Neural crest cell (in vitro differentiated cells): ENCODE measurements at places on chromosomes 11 and 22. TPM values are rescaled to one million over a fixed set of nuclear protein-coding genes. Genes with fewer than 3 reads are reported as not detected.
A peak's percentile ranks its signal among the peaks of the same experiment; 100 is the strongest.

GRCh38 chr22:30921108-30921507 lies 47.5 kb downstream of the MORC2 start:
- DNase-seq = no peak
- H3K4me3 ChIP-seq = no peak overlapping the region
- H3K27me3 ChIP-seq = no peaks in the 10 kb centered on the region
- peaks cover 9% of the 10 kb centered on the region for H3K4me1 ChIP-seq

DNA sequence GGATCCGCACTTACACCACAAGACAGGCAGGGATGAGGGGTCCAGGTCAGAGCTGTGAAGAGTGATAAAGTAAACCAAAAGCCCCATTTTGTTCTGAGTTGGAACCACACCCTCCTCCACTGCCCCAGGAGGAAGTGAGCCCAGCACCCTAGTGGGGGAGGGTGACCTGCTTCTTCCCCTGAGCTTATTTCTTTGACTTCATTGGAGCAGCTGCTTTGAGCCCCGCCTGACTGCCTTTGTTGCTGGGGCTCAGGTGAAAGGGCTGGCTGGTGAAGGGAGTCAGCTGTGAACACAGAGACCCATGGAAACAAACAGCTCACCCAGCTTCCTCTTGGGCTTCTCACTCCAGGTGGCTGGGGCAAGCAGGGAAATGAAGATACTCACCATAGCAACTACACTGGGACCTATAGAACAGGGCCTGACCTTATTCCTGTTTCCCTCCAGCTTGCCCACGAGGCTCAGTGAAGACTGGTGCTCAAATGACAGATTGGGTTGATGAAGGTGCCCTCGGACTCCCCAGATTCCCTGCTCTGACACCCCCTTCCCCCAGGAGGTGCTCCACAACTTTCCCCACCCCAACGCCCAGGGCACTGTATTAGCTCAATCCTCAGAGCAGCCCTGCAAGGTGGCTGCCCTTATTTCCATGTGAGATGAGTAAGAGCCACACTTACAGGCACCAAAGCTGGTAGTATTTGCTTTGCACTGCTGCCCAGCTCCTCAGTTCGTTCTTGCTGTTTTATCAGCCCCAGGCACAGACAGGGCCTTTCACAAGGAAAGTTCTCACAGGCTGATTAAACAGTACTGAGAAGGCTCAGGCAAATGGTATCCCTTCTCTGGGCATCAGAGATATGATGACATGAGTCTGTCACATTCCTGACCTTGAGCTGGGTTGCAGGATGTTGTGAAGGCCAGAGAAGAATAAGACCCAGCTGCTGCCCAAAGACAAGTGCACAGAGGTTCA lies 2.4 kb downstream of the UCP2 start:
- H3K36me3 ChIP-seq = peaks cover 21% of the 10 kb centered on the region
- peaks cover 43% of the 10 kb centered on the region for H3K4me1 ChIP-seq
- no peaks in the 10 kb centered on the region for H3K27me3 ChIP-seq
- H3K4me3 ChIP-seq = peak overlapping the region; percentile 94
- no peak overlapping the region for H3K27ac ChIP-seq
- no peak for DNase-seq

GRCh38 chr22:44088976-44089570 lies 65.0 kb downstream of the PARVB start:
- H3K36me3 ChIP-seq = peaks cover 3% of the 10 kb centered on the region
- DNase-seq = no peak
- no peaks in the 10 kb centered on the region for H3K27me3 ChIP-seq
- H3K4me1 ChIP-seq = peaks cover 21% of the 10 kb centered on the region
- H3K27ac ChIP-seq = no peak overlapping the region
- H3K4me3 ChIP-seq = no peak overlapping the region

DNA sequence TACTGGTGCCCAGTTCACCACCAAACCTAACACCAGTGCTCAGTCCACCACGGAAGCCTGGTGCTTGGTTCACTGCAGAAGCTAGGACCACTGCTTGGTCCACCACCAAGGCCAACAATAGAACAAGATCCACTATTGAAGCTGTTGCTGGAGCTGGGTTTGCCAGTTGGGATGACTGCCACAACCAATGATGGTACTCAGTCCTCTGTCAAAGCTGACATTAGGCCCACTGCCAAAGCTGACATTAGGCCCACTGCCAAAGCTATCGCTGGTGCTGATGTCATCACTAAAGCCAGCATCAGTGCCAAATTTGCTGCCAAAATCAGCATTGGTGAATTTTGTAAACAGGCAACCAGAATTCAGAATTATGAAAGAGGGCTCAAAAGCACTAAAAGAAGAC lies 1850.2 kb upstream of the RAG2 start:
- no peaks in the 10 kb centered on the region for H3K27me3 ChIP-seq
- no peak overlapping the region for H3K27ac ChIP-seq
- H3K4me3 ChIP-seq = no peak overlapping the region

The PKP3 gene
- 0.42 and 1.7 TPM in 2 replicates for total RNA-seq

GRCh38 chr11:45852712-45853101 lies 5.4 kb downstream of the CRY2 start:
- peaks cover 16% of the 10 kb centered on the region for H3K4me1 ChIP-seq
- no peak overlapping the region for H3K4me3 ChIP-seq
- H3K27ac ChIP-seq = no peak overlapping the region
- no peak for DNase-seq
- H3K36me3 ChIP-seq = no peaks in the 10 kb centered on the region
- no peaks in the 10 kb centered on the region for H3K27me3 ChIP-seq

The ISX gene
- not detected in 2 replicates for total RNA-seq

DNA sequence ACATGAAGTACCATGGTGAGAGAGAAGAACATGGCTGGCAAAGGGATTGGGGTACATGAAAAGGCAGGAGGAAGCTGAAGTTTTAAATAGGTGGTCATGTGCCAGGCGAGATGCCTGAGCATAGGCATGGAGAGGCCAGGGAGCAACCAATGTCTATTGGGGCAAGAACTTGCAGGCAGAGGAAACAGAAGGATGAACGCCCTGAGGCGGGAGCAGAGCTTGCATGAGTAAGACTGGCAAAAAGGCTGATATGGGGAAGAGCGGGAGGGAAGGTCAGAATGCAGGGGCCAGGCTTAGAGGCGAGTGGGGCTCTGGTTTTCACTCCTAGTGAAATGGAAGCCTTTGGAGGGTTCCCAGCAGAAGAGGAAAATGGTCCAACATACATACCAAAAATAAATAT lies 52.5 kb upstream of the VSTM5 start:
- H3K36me3 ChIP-seq = no peaks in the 10 kb centered on the region
- no peak overlapping the region for H3K4me3 ChIP-seq
- H3K27me3 ChIP-seq = peaks cover 13% of the 10 kb centered on the region
- no peaks in the 10 kb centered on the region for H3K4me1 ChIP-seq

DNA sequence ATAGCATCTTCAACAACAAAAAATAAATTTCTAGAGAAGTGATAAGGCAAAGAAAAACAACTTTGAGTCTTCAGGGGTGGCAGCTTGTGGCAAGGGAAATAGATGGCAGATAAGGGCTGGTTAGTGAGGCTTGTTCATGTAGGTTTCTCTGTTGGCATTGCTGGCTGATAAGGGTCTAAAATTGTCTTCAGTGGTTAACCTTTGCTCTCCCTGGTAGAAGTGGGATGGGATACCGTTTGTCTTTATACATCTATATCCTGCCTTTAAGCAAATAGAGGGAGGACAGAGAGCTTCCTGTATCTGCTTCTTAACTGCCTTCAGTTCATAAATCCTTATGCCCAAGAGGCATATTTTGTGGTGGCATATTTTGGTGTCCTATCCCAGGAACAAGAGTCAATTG lies 57.1 kb downstream of the TRAF6 start:
- H3K4me1 ChIP-seq = peaks cover 59% of the 10 kb centered on the region
- H3K4me3 ChIP-seq = no peak overlapping the region
- H3K36me3 ChIP-seq = peaks cover 15% of the 10 kb centered on the region
- H3K27me3 ChIP-seq = no peaks in the 10 kb centered on the region

GRCh38 chr11:47272706-47273105 lies 2.8 kb downstream of the MADD start:
- peak overlapping the region; percentile 37 for H3K27ac ChIP-seq
- H3K36me3 ChIP-seq = peaks cover 5% of the 10 kb centered on the region
- peaks cover 2% of the 10 kb centered on the region for H3K27me3 ChIP-seq
- peaks cover 45% of the 10 kb centered on the region for H3K4me1 ChIP-seq
- no peak for DNase-seq

The DSCAML1 gene
- 0.09 and 0.25 TPM in 2 replicates for total RNA-seq

- no peaks in the 10 kb centered on the region for H3K27me3 ChIP-seq
- H3K36me3 ChIP-seq = no peaks in the 10 kb centered on the region
- no peak overlapping the region for H3K27ac ChIP-seq
- DNase-seq = no peak
- peaks cover 20% of the 10 kb centered on the region for H3K4me1 ChIP-seq
These were observed 25.3 kb downstream of the PPM1F start for GRCh38 chr22:21927174-21927823.

The BARX2 gene
- total RNA-seq = not detected in 2 replicates

DNA sequence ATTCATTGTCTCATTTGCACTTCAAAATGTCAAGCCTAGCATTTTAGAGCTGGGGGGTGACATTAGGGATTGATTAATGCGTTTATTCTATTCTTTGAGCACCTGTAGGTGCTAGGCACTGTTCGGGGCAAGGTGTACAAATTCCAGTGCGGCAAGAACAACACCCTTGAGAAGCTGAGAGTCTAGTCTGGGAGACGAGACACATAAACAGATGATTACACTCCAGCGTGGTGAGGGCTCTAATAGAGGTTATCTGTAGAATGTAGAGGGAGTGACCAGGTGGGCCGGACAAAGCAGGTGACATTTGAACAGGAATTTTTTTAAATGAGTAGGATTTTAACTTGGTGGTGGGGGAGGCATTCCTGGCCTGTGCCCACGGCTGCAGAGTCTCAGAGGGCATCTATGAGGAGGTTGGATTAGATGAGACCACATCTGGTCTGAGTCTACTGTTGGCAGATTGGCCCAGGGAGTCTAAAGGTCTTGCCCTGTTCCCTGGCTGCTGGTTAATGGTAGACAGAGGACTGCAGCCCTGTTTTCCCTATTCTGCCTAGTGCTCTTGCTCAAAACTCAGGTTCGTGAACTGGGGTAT lies 970 bp downstream of the CAT start:
- peaks cover 12% of the 10 kb centered on the region for H3K36me3 ChIP-seq
- H3K4me1 ChIP-seq = peaks cover 24% of the 10 kb centered on the region
- H3K27me3 ChIP-seq = no peaks in the 10 kb centered on the region
- no peak overlapping the region for H3K27ac ChIP-seq

DNA sequence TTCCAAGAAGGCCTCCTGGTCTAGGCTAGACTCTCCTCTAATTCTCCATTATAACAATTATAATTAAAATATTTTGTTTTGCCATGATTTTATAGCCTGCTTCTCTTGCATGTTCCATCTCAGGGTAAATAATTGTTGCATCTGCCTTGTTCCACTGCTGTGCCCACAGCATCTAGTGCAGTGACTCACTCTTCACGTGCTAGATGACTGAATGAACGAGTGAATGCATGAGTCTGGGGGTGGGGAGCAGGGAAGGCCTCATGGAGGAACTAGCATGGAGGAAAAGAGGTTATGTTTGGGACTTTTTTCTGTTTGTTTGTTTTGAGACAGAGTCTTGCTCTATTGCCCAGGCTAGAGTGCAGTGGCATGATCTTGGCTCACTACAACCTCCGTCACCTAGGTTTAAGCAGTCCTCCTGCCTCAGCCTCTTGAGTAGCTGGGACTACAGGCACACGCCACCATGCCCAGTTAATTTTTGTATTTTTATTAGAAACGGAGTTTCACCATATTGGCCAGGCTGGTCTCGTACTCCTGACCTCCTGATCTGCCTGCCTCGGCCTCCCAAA lies 5.2 kb upstream of the OAF start:
- H3K27me3 ChIP-seq = no peaks in the 10 kb centered on the region
- no peaks in the 10 kb centered on the region for H3K36me3 ChIP-seq
- H3K27ac ChIP-seq = no peak overlapping the region

The ARHGAP20 gene
- 0.20 and 0.23 TPM in 2 replicates for total RNA-seq

The APOL3 gene
- not detected in 2 replicates for total RNA-seq

GRCh38 chr11:122101625-122102291 lies 14.3 kb downstream of the BLID start:
- no peak overlapping the region for H3K4me3 ChIP-seq
- H3K36me3 ChIP-seq = no peaks in the 10 kb centered on the region
- H3K27me3 ChIP-seq = peaks cover 29% of the 10 kb centered on the region
- peak; percentile 57 for DNase-seq
- H3K4me1 ChIP-seq = peaks cover 37% of the 10 kb centered on the region

The ADAMTS8 gene
- 0.21 TPM in 1 of 2 replicates, not detected in the other for total RNA-seq

GRCh38 chr22:28620244-28620922 lies 59.3 kb downstream of the TTC28 start:
- H3K27me3 ChIP-seq = no peaks in the 10 kb centered on the region
- no peak for DNase-seq
- peaks cover 4% of the 10 kb centered on the region for H3K36me3 ChIP-seq

DNA sequence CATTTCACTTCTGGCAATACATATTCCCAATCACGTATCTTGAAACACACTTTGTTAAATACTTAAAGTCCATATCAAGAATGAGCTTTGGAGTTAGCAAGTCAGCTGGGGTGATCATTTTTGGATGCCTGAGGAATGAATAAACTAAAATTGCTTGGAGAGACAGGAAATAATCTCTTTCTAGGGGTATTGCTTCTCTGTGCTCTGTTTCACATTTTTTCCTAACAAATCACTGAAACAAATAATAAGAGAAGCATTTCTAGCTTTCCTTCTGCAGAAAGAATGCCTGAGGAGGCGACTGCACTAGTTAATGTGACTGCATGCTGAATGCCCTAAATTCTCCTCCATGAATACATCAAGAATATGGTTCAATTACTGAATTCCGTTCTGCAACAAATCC lies 541.4 kb upstream of the CCDC90B start:
- no peaks in the 10 kb centered on the region for H3K36me3 ChIP-seq
- no peak for DNase-seq
- no peaks in the 10 kb centered on the region for H3K4me1 ChIP-seq
- H3K27me3 ChIP-seq = no peaks in the 10 kb centered on the region
- no peak overlapping the region for H3K27ac ChIP-seq

GRCh38 chr22:30483169-30483568 lies 11.4 kb upstream of the SEC14L3 start:
- H3K36me3 ChIP-seq = no peaks in the 10 kb centered on the region
- no peak overlapping the region for H3K27ac ChIP-seq
- peaks cover 2% of the 10 kb centered on the region for H3K27me3 ChIP-seq
- H3K4me3 ChIP-seq = no peak overlapping the region
- no peak for DNase-seq
- no peaks in the 10 kb centered on the region for H3K4me1 ChIP-seq

GRCh38 chr11:14642873-14643696 lies 519 bp upstream of the PDE3B start:
- H3K27ac ChIP-seq = no peak overlapping the region
- H3K4me1 ChIP-seq = peaks cover 42% of the 10 kb centered on the region
- DNase-seq = peak; percentile 1

DNA sequence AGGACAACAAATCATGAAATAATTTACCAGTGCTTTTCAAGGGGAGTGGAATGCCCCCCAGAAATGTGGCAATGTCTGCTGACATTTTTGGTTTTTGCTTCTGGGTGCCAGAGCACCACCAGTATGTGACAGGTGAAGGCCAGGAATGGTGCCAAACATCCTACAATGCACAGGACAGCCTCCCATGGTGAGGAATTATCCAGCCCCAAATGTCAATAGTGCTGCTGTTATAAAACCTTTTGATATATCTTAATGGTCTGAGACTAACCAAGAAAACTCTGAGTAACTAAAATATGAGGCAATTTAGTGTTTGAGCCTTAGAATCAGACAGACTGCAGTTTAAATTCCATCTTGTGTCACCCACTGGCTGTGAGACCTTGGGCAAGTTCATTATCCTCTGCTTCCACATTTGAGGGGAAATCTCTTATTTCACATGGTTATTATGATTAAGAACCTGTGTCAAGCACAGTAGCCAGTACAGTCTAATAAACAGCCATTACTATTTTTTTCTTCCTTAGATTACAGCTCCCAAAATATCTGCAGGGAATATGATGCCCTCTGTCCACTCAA lies 69.5 kb downstream of the AMBRA1 start:
- H3K27ac ChIP-seq = no peak overlapping the region
- peaks cover 21% of the 10 kb centered on the region for H3K4me1 ChIP-seq
- no peaks in the 10 kb centered on the region for H3K36me3 ChIP-seq
- H3K4me3 ChIP-seq = no peak overlapping the region
- DNase-seq = no peak
- H3K27me3 ChIP-seq = no peaks in the 10 kb centered on the region
